HepG2 (cell line): ENCODE measurements at places on chromosomes 5 and 9. TPM values are rescaled to one million over a fixed set of nuclear protein-coding genes. Genes with fewer than 3 reads are reported as not detected.

SLIT3 gene
- not detected in 2 replicates for total RNA-seq

DOCK8 gene
- 0.38 and 0.63 TPM in 2 replicates for total RNA-seq

PCDHB4 gene
- total RNA-seq = 0.13 TPM in 1 of 2 replicates, not detected in the other

- H3K4me1 ChIP-seq = peaks cover 16% of the 10 kb centered on the region
- no peak overlapping the region for H3K4me3 ChIP-seq
- no peak overlapping the region for H3K27ac ChIP-seq
- no peaks in the 10 kb centered on the region for H3K27me3 ChIP-seq
- no peak for DNase-seq
Measured at GRCh38 chr5:72270037-72270436, 50.0 kb downstream of the MRPS27 start.

GRCh38 chr9:35904338-35904737 lies 1.7 kb upstream of the HRCT1 start:
- H3K4me1 ChIP-seq = peaks cover 61% of the 10 kb centered on the region
- peaks cover 11% of the 10 kb centered on the region; the same call in 1 of the 3 replicates for H3K27me3 ChIP-seq
- no peak overlapping the region for H3K27ac ChIP-seq
- DNase-seq = no peak
- H3K36me3 ChIP-seq = no peaks in the 10 kb centered on the region

DNA sequence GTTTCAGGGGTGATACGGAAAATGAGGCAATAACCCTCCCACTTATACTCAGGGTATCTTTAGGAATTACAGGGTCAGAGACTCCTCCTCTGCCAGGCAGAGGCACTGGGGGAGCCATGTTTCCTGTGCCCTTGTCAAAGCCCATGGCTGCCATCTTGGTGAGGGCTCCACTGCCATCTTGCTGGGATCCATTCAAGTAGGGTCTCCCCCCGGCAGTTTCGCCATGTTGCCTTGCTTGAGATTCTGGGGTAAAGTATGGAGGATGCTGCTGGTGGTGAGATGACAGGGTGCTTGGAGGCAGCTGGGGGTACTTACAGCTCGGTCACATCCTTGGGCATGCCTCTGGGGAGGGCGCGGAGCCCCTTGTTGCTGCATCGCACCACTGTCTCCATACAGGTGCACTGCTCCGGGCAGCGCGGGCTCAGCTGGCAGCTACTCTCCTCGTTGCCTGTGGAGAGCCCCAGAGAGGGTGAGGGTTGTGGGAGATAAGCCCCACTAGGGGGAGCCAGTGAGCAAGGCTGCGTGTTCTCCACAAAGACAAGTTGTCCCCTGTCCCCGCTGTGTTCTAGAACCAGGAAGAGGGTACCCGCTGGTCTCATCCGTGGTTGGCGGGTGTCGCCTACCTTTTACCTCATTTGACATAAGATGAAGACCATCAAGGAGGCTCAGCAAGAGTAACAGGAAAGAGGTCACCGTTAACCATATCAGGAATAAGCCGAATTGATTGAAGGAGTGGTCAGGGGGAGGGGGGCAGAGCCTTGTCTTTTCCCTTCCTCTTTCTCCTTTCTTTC lies 169.0 kb upstream of the PANK3 start:
- peaks cover 1% of the 10 kb centered on the region; the same call in 1 of the 2 replicates for H3K27me3 ChIP-seq
- no peaks in the 10 kb centered on the region for H3K36me3 ChIP-seq
- peak; percentile 25 for DNase-seq
- H3K4me1 ChIP-seq = no peaks in the 10 kb centered on the region

DNA sequence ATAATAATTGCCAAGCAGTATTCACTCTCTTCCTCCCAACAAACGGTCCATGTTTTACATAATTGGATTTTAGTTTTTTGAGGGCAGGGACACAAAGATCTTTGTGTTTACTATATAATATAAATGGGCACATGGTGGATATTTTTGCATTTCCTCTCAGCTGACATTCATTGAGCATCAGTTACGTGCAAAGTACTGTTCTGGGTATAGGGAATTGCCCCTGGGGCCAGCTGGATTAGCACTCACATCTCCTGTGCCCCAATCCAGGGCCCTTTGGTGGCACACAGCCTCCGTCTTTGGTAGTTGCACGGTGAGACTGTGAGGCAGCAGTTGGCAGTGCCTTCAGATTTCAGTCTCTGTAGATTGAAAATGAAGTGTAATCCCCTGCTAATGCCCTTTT lies 1.6 kb downstream of the TDRD7 start:
- no peak overlapping the region for H3K27ac ChIP-seq
- peak overlapping the region; percentile 83; the same call in 1 of the 2 replicates for H3K4me3 ChIP-seq
- H3K27me3 ChIP-seq = no peaks in the 10 kb centered on the region
- no peaks in the 10 kb centered on the region for H3K36me3 ChIP-seq
- peaks cover 45% of the 10 kb centered on the region for H3K4me1 ChIP-seq
- DNase-seq = no peak

DNA sequence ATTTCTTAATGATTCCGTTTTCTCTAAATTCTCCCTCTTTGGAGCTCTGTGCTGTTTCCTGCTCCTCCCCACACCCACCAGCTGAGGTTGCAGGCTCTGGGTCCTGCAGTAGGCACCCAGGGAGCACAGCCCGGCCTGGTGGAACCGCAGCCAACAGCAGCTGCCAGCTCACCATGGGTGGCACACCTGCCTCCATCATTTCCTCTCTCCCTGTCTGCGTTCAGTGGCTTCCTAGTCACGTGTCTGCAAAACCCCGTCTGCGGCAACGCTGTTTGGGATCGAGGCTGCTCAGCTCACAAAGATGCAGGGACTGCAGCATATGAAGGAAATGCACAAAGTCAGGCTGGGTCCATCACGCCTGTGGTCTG lies 367.8 kb downstream of the IRX2 start:
- no peak for DNase-seq
- H3K27me3 ChIP-seq = peaks cover 48% of the 10 kb centered on the region; the same call in 2 of the 3 replicates
- H3K36me3 ChIP-seq = no peaks in the 10 kb centered on the region
- no peak overlapping the region for H3K27ac ChIP-seq
